ENCODE measurements at places on chromosomes 11 and 22. TPM values are rescaled to one million over a fixed set of nuclear protein-coding genes. Genes with fewer than 3 reads are reported as not detected.

DNA sequence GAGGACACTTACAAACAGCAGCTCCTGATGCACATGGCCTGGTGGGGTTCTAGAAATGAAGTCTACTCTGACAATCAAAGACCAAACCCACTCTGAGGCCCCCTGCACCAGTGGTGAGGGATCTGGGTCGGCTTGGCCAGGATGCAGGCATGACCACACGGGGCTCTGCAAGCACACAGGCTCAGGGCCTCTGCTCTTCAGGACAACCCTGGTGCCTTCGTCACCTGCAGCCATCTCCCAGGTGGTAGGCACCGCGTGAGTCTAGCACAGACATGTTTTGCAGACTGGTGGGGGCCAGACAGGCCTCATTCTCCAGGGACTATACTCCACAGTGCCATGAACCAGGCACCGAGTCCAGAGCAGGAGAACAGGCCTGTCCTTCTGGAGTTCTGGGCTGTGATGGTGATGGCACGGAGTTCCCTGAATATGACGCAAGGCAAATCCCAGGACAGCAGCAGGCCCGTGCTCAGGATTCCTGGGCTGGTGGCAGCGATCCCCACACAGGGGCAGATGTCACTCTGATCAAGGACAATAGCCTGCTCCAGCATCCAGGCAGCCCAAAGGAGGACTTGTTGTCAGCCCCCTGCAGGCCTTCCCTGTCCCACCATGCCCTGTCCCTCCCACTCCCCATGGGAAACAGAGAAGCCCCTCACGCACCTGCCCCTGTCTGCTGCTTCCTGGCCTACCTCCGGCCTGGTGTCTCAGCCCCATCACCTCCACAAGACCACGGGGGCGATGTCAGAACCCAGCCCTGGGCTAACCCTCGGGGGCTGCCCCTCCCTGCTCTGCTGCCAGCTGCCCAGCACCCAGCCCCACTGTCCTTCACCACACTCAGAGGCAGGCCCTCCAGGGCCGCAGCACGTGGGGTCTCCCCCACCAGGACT is 36.1 kb downstream of the GNB1L start:
- DNase-seq = no peak

OR8A1 gene
- not detected for total RNA-seq

DNA sequence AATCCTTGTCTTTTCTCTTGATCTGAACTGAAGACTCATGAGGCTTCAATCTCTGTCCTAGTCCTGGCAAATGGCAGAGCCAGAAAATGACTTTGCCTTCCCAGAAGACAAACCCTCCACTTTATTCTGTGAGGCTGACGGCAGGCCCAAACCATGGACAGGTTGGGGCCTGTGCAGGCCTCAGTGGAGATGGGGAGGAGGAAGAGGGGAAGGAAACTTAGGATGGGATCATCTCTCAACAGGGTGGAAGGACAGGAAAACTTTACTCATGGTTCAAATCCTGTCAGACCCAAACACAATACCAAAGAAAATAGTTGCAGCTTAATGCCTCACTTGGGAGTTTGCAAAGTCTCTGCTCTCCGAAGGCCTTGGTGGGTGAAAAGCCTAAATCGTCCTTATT is 9.8 kb downstream of the RPL27A start:
- DNase-seq = no peak

CD6 gene
- not detected for total RNA-seq

DNA sequence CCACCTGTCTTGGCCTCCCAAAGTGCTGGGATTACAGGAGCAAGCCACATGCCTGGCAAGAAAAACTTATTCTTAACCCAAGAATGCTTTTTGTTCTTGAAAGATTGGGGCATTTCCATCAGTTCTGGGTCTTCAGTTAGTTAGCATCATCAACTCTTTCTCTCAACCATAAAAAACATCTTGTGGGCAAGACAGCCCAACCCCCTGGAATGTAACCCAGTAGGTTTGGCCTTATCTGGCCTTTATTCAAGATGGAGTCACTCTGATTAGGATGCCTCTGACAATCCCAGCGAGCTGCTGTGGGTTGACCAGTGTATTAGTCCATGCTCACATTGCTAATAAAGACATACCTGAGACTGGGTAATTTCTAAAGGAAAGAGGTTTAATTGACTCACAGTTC is 9.2 kb upstream of the TPCN2 start:
- no peak for DNase-seq

- DNase-seq = peak; percentile 31
Measured at GRCh38 chr11:118247041-118247440, 5.1 kb downstream of the MPZL3 start.

- peak; percentile 81 for DNase-seq
Measured at GRCh38 chr11:65274735-65275682, 13.2 kb downstream of the POLA2 start.

GRCh38 chr11:43327987-43328386 is 16.2 kb downstream of the API5 start:
- peak; percentile 76 for DNase-seq

DNA sequence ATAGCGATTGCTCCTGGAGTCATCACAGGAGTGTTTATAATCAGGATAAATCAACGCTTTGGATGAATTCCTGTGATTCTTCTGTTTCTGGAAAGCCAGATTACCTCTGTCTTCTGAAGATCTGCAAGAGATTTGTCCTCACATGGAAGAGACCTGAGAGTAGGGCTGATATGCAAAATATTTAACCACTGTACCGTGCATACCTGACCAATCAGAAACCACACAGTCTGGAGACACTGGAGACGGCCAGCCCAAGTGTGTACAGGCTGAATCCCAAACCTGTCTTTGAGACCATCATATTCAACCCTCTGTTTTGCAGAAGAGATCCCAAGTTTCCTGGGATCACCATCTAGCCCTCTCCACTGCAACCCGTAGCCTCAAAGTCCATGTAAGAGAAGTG is 50.4 kb upstream of the WT1 start:
- DNase-seq = no peak

DNA sequence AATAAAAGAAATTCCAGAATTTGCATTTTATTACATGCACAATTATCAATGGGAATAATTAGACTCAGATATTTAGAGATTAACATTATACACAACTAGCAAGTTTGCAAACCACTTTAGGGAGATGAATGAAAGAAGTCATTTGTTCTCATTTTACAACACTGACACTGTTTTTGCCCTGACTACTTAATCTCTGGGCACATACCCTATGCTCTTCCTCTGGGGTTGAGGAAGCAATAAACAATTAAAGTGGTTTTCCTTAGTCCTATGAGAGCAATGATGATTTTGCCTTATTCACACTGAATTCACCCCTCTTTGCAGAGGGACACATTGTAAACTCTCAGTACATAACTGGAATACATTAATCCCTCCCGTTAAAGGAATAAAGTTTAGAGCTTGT is 72.7 kb downstream of the TRPC6 start:
- DNase-seq = no peak

- DNase-seq = no peak
Measured at GRCh38 chr11:57309106-57310059, 15.4 kb downstream of the TNKS1BP1 start.

DNA sequence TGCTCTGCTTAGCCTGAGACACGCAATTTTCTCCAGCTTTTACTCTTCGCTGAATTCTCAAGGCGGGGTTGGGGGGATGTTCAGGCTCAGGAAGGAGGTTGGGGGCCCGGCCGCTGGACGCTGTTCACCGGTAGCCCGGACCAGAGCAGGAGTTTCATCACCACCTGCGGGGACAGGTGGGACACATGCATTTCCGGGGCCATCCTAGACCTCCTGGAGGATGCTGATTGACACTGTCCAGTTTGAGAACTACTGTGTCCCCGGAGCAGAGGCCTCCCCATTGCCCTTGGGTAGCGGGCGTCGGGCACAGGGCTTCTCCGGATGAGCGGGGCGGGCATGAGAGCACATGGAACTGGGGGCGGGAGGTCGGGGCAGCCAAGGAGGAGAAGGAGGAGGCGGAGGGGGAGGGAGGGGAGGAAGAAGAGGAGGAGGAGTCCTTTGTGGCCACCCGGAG is 144.0 kb upstream of the GRK3 start:
- no peak for DNase-seq

MS4A1 gene
- total RNA-seq = not detected

PARVG gene
- total RNA-seq = not detected

SEPTIN3 gene
- total RNA-seq = 0.43 TPM

GRCh38 chr11:117287668-117288067 is 3.5 kb upstream of the BACE1-AS start:
- no peak for DNase-seq

SHANK2 gene
- total RNA-seq = 0.49 TPM

- DNase-seq = peak; percentile 25
Measured at GRCh38 chr11:115990004-115990447, 485.8 kb upstream of the CADM1 start.

- DNase-seq = no peak
Measured at GRCh38 chr11:104858882-104859775, 39.1 kb downstream of the CASP12 start.

GRCh38 chr22:42376711-42377554 is 55.3 kb downstream of the NFAM1 start:
- DNase-seq = no peak

DNA sequence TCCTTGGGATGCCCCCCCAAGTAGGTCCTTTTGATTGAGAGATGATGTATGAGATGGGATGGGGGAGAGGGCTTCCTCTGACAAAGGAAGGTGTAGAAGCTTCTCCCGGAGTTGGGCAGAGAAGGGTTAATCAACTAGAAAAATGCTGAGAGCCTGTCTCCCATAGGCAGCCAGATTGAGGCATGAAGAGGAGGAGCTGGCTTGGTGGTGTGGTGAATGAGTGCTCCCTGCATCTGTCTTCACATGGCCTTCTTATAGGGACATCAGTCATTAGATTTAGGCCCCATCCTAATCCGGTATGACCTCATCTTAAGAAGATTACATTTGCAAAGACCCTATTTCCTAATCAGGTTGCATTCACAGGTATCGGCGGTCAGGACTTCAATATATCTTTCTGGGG is 61.1 kb downstream of the NFAM1 start:
- no peak for DNase-seq

DNA sequence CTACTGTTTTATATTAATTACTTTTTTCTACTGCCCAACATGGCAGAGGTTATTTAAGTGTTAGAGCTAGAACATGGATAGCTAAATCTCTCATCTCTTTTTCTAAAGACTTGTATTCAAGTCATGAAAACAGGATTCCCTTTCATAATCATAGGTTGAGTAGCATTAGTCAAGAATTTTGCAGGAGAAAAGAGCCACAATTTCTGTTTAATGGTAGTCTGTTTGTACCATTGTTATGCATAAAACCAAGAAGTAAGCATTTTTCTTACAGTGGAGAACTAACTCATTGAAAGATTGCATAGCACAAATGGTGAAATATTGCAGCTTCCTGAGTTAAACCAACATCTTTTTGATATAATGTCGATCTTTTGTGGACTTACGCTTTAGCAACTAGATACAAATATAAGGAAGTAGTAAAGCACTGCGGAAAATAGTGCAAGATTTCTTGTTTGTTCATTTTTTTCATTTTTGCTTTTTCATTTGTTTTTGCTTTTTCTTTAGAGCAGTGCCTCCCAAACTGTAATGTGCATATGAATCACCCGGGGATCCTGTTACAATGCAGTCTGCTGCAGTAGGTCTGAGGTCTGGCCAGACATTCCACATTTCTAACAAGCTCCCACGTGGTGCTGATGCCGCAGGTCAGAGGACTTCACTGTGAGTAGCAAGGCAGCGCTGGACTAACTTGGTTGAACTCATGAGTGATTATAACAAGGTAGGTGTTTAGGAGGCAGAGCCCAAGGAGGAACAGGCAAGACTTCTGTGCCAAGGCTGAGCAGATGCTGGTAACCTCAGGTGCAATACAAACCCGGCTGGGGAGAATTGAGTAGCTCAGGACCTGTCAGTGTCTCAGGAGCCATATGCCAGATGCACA is 4.6 kb downstream of the ETS1 start:
- peak; percentile 83 for DNase-seq

GRCh38 chr22:39518144-39518786 is 2.1 kb upstream of the ATF4 start:
- DNase-seq = no peak

Data from MG63 (cell line).